Cerebellum (tissue), 4 donors: ENCODE measurements at places on chromosomes 12 and 14.
A peak's percentile ranks its signal among the peaks of the same experiment; 100 is the strongest.

DNA sequence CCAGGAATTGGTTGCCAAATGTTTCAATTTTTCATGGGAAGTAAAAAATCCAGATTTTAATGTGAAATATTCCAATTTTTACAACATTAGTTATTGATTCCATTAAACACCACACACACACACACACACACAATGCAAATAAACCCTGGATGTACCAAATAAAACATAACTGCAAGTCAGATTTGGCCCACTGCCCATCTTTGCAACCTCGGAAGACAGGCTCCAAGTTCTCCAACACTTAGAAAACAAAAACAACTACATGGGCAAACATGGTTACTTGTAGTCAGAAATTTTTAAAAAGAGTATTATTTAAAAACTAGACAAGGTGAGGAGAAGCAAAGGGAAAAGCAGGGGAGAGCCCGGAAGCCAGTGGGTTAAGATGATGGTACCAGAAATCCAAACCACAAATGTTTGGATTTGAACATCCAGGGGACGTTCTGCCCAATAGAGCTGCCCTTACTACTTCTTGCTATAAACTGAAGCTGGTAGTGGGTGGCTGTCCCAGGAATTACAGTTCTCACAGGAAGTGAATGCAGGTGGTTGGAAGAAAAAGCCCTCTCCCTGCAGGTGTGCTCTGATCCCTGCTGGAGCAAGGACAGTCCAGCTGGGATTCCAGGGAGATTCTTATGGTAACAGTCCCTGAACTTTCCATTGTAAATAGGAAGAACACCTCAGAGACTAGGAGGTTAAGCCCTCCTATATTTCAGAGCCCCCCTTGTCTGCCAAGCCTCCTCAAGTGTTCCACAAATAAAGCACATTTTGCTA is 111.7 kb downstream of the SLC25A21 start:
- no peak for DNase-seq

- no peak for DNase-seq
These were observed 341.2 kb upstream of the MGAT4C start for GRCh38 chr12:86597431-86597830.

DNA sequence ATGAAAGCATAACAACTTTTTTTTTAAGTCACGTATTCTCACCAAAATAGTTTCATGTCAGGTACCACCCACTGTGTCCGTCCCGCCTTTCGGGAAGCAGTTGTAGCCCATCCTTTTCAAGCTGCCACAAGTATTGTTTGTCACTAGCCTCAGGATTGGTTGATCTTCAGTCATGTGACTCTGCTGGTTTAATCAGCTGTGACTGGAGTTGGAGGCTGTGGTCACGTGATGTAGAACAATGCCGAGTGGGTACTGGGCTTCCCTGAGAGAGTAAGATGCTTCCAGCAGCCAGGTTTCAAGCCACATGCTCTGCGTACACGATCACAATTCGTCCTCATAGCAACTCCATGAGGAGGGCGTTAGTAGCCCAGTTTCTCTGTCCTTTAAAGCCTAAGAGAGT is 83.0 kb upstream of the WSCD2 start:
- DNase-seq: no peak

DNA sequence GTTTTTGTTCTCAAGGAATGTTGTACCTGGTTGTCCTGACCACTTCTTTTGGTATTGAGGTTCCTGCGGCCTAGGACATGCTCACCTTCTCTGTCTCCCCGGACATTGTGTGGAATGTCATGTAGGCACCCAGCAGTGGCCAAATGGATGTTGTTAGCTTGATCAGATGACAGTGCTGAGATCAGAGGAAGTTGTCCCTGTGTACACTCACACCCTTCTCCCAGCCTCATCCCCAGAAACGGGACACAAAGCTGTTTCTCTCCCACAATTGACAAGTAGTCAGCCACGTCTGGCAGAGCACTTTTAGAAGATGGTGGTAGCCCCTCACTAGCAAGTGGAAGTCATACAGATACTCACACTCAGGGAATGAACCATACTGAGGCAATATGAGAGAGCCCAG is 3.0 kb downstream of the PLEKHH1 start:
- DNase-seq: no peak

DNA sequence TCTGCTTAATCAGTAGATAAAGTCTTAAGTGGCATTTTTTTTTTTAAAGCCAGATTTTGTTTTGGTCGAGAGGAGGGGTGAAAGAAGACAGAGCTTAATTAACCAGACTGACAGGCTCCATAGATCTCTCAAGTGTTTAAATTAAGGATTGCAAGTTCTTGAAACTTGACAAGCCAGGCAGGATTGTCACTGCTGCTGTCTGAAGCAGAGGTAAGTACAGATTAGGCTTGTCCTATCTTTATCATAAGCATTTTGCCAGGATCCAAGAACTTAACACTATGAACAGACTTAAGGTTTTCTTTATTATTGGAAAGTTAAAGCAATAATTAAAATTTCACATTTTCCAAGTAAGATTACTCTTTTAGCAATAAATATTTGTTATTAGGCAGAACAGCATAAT is 179.6 kb upstream of the LMO3 start:
- no peak for DNase-seq

DNA sequence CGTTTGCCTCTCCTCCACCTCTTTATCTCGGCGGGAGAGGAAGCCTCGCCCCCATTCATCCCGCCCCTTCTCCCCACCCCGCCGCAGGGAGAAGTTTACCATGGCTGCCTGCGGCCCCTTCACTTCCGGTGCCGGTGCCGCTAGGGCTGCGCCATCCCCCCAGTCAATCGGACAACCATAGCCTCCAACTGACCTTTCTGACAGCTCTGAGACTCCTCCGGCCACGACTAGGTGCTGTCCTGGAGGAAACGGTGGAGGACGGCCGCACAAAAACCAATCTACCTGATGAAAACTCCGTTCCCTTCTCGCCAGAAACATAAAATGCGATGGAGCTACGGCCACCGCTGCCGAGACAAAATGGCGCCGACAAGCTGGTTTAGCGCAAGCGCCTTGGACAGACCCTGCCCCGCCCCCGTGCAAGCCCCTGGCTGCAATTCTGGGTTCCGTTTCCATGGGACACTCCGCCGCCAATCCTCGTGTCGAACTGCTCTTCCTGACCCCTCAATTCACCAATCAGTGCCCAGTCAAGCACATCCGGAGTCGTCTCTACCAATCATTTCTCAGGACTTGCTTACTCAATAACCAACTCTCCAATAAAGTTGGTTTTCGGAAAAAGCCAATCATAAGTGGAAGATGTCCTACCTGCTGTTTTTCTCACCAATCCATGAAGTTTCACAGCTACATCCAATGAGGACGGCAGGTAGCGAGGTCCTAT is 436 bp upstream of the ARID4A start:
- DNase-seq: peak; percentile 98

GRCh38 chr12:131894981-131895639 is 688 bp downstream of the ULK1 start:
- DNase-seq: no peak

DNA sequence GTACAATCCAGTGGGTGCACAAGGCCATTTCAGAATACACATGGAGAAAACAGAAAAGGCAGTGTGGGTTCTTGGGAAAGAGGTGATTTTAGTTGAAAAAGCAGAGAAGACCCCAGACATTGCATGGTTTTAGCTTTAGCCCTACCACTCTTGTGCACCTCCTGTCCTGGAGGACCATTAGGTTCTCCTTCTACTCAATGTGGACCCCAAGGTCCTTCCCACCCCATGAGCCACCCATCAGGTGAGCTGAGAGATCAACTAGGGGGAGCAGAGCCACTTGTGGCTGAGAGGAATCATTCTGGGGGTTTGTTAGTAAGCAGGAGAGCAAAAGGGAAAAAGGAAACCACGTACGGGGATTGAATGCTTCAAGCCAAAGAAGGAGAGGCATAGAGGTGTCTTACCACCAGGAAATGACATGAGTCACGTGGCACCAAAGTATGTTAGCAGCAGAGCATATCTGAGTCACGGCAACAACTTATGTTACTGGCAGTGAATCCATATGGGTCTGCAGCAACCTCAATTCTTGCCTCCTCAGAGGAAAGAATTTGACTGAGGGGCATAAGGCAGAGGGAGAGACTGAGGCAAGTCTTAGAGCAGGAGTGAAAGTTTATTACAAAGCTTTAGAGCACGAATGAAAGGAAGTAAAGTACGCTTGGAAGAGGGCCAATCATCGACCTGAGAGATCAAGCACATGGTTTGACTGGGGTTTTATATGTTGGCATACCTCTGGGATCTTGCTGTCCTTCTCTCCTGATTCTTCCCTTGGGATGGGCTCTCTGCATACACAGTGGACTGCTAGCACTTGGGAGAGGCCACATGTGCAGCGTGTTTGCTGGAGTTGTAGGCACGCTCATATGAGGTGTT is 73.9 kb downstream of the HSD17B6 start:
- DNase-seq: no peak

- no peak for DNase-seq
These were observed 16.8 kb downstream of the KCNJ8 start for GRCh38 chr12:21757735-21758134.

DNA sequence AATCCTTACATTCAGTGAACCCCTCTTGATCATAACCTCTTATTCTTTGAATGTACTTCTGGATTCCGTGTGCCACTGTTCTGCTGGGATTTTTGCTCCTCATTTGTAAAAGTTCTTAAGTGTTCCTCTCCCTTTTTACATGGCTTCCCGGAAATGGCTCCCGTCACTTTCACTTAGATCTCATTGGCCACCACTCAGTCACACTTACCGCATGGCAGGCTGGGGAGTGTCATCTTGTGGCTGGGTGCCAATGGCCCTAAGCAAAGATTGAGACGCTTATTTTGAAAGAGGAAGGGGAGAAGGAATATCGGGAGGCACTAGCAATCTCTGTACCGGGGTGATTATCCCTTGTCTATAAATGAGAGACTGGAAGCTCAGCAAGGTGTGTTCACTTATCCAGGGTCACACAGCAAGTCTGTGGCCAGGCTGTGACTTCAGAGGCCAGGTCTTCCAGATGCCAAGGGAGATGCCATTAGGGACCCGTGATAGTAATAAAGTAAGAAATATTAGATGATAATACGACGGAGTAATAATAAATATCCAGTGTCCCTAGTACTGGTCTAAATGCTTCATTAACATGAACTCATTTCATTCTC is 68.8 kb downstream of the RNFT2 start:
- DNase-seq: no peak

- DNase-seq: no peak
These were observed 17.0 kb upstream of the WNT5B start for GRCh38 chr12:1611803-1612572.

GRCh38 chr12:27946421-27946820 is 26.1 kb downstream of the PTHLH start:
- no peak for DNase-seq

DNA sequence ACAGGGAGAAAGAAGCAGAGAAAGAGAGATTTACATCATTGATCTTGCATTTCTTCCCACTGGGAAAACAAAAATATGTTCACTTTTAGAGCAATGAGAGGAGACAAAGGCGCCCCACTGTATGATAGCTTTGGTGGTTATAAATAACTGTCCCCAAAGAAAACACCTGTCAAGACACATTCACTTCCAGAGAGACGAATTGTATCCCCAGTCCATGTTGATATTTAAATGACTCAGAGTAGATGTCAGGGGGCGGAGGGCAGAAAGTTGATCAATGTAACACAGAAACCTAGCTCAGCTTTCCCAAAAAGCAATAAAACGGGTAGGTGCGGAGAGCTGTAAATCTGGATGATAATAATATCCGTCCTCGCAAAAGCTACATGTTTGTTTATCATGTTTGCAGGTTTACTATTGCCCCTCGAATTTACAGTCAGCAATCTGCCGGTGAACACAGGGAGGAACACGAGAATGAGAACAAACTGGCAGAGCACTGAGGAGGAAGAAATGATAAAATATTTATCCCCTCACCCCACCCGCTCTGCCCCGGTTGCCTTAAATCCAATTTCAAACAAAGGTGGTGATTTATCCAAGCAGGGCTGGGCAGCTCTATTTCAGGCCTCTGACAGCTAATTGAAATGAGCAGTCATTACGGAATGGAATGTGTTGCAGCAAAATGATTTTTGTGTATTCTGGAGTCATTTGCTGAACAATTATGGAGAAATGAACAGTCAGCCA is 84.4 kb downstream of the CMKLR1 start:
- DNase-seq: no peak

DNA sequence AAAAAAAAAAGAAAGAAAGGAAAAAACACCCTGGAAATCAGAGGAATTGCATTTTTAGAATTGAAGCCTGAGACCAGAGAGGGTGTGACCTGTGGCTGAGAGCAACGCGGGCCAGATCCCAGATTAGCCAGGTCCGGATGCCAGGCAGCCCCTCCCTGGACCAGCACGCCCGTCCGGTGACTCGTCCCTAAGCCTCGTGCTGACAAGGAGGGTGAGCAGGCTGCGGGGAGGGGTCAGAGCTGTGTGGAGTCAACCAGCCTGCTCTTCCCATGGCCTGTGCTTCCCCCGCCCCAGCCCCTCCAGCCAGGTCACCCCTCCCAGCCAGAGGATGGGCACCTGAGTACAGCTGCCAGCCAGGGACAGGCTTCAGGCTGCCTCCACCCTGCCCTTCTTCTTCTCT is 4.2 kb upstream of the KLC1 start:
- no peak for DNase-seq

- no peak for DNase-seq
These were observed 317.7 kb upstream of the LRFN5 start for GRCh38 chr14:41289025-41289424.

GRCh38 chr12:129887101-129887500 is 16.7 kb downstream of the TMEM132D start:
- no peak for DNase-seq

DNA sequence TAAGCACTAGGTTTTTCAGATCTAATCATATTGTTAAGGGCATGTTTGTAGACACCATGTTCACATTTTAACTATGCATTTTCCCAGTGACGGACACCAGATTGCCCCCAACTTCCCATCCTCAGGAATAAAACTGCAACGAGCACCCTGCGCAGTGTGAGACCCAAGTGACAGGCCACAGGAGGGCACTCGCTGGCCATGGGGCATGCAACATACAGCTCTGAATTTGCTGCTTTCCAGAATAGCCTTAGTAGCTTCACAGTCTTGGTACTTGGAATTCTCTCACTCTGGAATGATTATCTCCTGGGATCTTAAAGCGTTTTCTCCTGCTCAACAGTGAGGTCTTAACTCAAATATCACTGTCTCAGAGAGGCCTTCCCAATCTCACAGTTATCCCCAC is 972 bp upstream of the DDX47 start:
- no peak for DNase-seq
